ENCODE measurements at places on chromosomes 6 and 20.

DNA sequence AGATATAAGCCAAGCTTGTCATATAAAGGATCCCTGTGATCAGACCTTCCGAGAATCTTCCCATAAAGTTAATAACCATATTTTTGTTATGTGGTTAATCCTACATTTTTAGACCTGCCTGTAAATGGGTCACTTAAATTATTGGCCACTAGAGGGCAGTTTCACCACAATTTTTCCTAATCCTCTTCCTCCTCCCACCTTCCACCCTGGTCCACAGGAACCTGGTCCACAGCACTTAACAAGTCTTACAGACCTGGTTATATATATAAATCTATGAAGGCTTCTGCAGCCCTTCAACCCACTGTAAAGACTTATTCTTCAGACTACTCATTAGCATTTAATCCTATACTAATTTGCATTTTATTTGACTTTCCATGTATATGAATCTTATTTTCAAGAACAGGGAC, 28.3 kb downstream of the MRS2 start:
- DNase-seq: peak; percentile 12

- DNase-seq: no peak
Observed at GRCh38 chr6:164859816-164860215, 449.6 kb downstream of the C6orf118 start.

GRCh38 chr6:28862077-28862476, 61.7 kb downstream of the TRIM27 start:
- DNase-seq: no peak

GRCh38 chr20:57061051-57061900, 205.2 kb downstream of the BMP7 start:
- DNase-seq: peak; percentile 68

DNA sequence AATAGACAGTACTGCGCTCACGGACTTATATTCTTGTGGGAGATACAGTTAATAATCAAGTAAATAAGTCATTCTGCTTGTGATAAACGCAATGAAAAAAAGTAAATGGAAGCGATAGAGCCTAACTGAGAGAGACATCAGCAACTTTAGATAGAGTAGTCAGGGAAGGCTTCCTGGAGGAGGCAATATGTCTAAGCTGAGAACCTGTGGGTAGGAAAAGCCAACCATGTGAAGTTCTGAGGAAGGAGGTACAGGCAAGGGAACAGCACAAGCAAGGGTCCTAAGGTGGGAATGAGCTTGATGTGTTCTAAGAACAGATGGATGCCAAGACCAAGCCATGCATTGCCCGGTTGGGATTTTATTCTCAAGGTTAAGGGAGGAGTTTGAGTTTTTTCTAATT, 7.2 kb upstream of the KCNB1 start:
- no peak for DNase-seq

All from neural crest cell (in vitro differentiated cells).